ENCODE measurements at places on chromosomes 3 and 15.
A peak's percentile ranks its signal among the peaks of the same experiment; 100 is the strongest.

DNA sequence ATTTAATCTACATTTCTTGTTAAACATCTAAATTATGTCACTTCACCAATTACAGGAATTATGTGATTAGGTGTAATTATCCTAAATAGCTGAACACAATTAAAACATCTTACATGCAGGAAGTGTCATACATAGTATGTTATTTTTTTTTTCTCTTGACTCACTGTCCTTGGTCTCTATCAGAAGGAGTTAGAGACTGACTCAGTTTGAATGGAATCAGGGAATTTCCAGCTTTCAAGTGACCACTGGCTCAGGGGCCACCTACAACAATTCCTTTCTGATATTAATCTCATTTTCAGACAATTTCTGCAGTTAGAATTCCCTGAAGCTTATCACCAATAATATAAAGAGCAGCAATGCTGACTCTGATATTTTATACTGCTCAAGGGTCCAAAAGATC, 400.7 kb downstream of the ROBO1 start:
- DNase-seq, result no peak

- no peak for DNase-seq
Measured at GRCh38 chr15:62426387-62426956, 261.4 kb upstream of the C2CD4B start.

DNA sequence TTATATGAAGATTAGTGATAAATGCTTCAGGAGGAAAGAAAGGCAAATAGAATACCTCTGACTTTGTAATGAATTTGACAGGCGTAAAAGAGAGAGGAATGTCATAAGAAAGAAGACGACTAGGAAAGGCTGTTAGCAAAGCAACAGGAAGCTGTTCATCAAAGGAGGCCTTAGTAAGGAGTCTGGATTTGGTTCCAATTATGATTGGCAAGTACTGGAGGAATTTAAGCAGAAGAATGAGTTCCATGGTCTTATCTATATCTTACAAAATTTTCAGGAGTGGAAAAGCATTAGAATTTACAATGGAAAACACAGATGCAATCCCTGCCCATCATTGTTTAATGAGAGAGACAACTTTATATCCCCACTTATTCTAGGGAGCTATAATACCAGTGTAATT, 13.8 kb downstream of the PLSCR1 start:
- no peak for DNase-seq

- DNase-seq, result no peak
Measured at GRCh38 chr3:147702509-147702908, 293.3 kb downstream of the ZIC1 start.

GRCh38 chr15:90837094-90837493, 31.3 kb upstream of the FURIN start:
- DNase-seq, result no peak

GRCh38 chr3:137468446-137468845, 295.7 kb upstream of the SOX14 start:
- no peak for DNase-seq

- no peak for DNase-seq
Measured at GRCh38 chr3:99931059-99931458, 113.4 kb downstream of the CMSS1 start.

- DNase-seq, result peak; percentile 8
Measured at GRCh38 chr3:111979434-111980038, 710 bp downstream of the ABHD10 start.

DNA sequence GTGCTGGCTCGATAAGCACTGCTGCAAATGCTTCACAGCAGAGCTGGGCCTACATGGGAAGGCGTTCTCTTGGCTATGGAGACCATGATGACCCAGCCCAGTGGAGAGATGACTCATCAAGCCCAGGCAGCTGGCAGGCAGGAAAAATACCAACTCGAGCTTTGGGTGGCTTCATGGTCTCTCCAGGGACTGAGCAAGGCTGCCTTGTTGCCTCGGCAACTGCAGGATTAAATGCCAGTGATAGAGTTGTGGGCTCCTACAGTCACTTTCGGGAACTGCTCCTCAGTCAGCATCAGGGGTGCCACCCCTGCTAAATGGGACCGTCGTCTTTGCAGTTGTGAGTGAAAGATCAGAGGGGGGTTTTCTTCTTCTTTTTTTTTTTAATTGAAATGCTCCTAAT, 54.6 kb upstream of the MYZAP start:
- DNase-seq, result peak; percentile 62

GRCh38 chr15:37819191-37819590, 115.2 kb upstream of the TMCO5A start:
- no peak for DNase-seq

DNA sequence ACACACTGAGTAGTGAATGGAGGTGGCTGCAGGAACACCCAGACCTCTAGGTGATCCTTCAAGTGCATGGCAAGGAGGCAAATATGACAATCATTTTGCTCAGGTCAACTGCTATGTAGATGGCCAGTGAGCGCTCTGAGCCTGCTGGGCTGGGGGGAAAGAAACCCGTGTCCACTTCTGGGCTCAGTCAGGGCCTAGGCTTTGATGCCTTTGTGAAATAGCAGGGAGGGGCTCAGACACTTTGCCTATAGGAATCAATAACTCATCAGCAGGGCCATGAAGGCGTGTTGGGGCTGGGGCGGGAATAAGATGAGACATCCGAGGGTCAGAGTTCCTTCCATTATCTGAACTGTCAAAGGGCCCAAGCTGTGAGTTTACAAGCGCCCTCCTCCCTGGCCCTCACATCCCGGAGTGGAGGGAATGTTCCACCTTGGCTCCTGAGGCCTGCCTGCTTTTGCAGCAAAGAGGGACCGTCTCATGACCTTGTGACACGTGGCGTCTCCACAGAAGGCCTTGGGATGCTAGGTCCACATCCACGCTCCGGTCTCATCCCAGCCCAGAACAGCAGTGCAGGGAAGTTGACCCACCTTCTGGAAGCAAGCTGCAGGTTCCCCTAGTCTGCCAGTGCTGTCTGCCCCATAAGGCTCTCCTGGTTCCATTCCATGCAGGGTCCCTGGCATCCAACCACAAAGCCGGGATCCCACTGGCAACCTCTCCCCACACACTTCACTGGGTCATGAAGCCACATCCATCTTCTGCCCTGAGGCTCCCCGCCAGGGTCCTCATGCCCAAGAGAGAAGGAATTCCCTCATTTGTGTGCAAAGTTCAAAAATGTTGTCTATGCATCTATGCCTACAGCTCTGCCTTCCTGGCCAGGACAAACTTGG, 78.4 kb downstream of the CHSY1 start:
- no peak for DNase-seq

DNA sequence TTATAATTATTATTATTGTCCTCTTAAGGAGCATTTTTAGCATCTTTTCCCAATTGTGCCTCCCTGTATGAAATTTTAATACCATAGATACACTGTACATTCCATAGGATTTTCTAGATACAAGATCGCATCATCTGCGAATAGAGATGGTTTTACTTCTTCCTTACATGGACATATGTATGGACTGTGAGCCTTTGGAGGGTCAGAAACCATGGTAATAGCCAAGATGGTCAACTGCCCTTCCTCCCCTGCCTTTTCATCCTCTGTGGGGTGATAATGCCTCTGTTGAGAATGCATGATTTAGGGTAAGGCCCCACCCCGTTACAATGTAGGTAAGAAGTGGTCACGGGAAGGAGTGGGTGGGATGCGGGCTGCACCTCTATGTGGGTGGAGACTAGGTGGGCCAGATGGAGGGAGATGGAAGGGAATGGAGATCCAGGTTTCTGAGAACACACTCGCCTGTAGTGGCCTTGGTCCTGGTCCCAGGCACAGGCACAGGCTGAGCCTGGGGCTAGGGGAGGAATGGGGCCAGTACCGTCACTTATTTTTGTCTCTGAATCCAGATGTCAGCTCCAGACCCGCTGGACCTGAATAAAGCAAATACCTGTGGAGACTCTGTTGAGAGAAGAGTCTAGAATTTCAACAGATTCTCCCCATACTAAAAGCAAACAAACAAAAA, 31.7 kb downstream of the GOLGA6A start:
- DNase-seq, result no peak

GRCh38 chr3:155778462-155778861, 27.6 kb downstream of the C3orf33 start:
- DNase-seq, result no peak

- no peak for DNase-seq
Measured at GRCh38 chr3:71478568-71478967, 105.0 kb downstream of the FOXP1 start.

GRCh38 chr15:89406940-89407607, 72.5 kb upstream of the POLG start:
- DNase-seq, result no peak

GRCh38 chr15:87748483-87748882, 508.1 kb downstream of the NTRK3 start:
- no peak for DNase-seq
